Dermis blood vessel endothelial cell (primary cell): ENCODE measurements at places on chromosomes 2 and 18. TPM values are rescaled to one million over a fixed set of nuclear protein-coding genes. Genes with fewer than 3 reads are reported as not detected.

Gene CROCC2
- not detected in 2 replicates for total RNA-seq

Gene ASAP2
- 58.0 and 59.6 TPM in 2 replicates for total RNA-seq

Gene GPR35
- total RNA-seq: 0.33 and 0.85 TPM in 2 replicates

Gene RAB6C
- under 0.01 TPM in 1 of 2 replicates, not detected in the other for total RNA-seq

Gene KCNG2
- 0.51 and 0.93 TPM in 2 replicates for total RNA-seq

Gene FAM110C
- 0.28 and 0.51 TPM in 2 replicates for total RNA-seq

Gene LCT
- total RNA-seq: under 0.01 TPM in 1 of 2 replicates, not detected in the other

Gene FAM237A
- total RNA-seq: not detected in 2 replicates

Gene ZEB2
- 5.3 and 8.4 TPM in 2 replicates for total RNA-seq

Gene ATIC
- 6.6 and 33.6 TPM in 2 replicates for total RNA-seq

Gene SLC30A3
- total RNA-seq: 17.9 and 25.8 TPM in 2 replicates

Gene MYOM1
- 2.2 and 2.7 TPM in 2 replicates for total RNA-seq

Gene B3GNT2
- 30.8 and 31.8 TPM in 2 replicates for total RNA-seq

Gene STARD6
- 0.09 TPM in 1 of 2 replicates, not detected in the other for total RNA-seq

Gene C2orf15
- 0.37 TPM in 1 of 2 replicates, not detected in the other for total RNA-seq

- DNase-seq: no peak
These were observed 73.6 kb downstream of the DPP4 start for GRCh38 chr2:162000431-162000830.

DNA sequence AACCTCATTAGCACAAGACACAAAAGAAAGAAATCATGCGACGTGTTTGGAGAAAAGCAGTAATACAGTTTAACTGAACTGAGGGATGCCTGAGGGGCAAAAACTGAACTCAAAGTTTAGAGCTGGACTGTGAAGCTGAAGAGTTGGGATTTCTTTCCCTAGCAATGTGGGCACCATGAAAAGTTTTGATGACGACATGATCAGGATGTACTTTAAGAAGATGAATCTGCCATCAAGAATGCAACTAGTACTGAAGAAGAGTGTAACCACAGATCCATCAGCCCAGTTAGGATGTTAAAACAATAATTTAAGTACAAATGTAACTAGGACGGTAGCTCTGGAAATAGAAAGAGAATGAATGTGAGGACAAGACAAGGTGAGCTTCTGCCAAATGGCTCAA, 196.2 kb downstream of the VWC2L start:
- no peak for DNase-seq

GRCh38 chr18:55415258-55415871, 172.6 kb downstream of the TCF4 start:
- DNase-seq: peak; percentile 96

GRCh38 chr18:44841752-44842587, 161.3 kb downstream of the SETBP1 start:
- no peak for DNase-seq

GRCh38 chr2:62705859-62706720, 577 bp downstream of the EHBP1 start:
- DNase-seq: peak; percentile 59

DNA sequence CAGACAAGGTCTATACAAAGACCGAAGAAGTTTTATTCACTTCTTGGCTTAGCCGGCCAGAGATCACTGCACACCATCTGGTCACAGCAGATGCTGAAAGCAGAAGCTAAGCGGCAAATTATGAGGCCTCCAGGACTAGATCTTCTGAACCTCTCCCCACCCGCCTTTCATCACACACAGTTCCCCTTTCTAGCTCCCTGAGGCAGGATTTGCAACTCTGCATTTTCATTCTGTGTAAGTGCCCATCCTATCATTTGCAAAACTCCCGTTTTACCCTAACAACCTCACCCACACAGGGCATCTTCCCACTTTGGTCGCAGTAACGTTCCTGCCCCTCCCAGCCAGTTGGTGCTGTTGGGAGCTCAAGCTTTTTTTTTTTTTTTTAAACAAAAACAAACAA, 3.1 kb upstream of the MOB1A start:
- no peak for DNase-seq

DNA sequence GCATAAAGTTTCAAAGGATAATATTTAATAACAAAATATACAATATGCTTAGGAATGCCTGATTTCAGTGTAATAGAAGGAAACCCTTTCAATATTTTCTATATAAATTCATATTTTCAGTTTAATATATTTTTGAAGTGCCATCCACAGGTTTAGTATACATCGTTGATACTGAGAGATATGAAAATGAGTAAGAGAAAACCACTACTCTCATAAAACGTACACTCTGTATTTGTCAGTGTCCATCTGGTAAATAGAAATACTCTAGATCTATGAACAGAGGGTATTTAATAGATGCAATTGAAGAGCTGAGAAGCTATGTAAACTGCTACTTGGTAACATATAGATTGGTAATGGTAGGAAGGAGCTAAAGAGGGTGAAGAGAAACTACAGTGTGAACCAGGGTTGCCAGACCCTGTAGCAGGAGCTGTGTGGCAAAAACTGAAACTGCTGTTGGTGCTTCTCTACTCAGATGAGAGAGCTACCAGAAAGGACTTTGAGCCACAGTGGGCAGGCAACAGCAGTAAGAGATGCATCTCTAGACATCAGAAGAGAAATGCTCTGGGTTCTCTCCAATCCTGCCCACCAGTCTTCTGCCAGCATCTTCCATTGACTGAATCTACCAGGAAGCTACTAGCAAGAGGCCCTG, 187.4 kb downstream of the CCDC102B start:
- no peak for DNase-seq

GRCh38 chr2:126370201-126370600, 285.8 kb upstream of the GYPC start:
- no peak for DNase-seq

DNA sequence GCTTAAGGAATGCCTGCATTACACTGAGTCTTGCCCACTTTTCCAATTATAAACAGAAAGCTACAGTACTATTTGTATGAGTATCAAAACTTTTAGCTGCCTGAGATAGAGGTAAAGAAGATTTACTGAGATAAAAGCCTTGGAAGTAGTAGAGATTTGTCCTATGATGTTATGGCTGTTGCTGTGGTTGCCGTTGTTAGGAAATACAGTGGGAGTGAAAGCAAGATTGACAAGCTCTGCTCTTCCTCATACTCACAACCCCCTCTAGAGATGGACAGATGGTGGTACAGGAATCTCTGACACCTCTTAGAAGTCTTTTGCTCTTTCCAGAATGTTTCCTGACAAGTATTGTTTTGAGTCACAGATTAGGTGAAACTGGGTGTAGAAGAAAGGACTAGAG, 242.5 kb downstream of the RPIA start:
- DNase-seq: peak; percentile 19

- DNase-seq: no peak
These were observed 26.8 kb downstream of the SLC30A6 start for GRCh38 chr2:32192418-32192817.

- DNase-seq: no peak
These were observed 204.5 kb downstream of the ACKR3 start for GRCh38 chr2:236774171-236774570.

- no peak for DNase-seq
These were observed 115.5 kb downstream of the HDAC4 start for GRCh38 chr2:239285071-239285931.

DNA sequence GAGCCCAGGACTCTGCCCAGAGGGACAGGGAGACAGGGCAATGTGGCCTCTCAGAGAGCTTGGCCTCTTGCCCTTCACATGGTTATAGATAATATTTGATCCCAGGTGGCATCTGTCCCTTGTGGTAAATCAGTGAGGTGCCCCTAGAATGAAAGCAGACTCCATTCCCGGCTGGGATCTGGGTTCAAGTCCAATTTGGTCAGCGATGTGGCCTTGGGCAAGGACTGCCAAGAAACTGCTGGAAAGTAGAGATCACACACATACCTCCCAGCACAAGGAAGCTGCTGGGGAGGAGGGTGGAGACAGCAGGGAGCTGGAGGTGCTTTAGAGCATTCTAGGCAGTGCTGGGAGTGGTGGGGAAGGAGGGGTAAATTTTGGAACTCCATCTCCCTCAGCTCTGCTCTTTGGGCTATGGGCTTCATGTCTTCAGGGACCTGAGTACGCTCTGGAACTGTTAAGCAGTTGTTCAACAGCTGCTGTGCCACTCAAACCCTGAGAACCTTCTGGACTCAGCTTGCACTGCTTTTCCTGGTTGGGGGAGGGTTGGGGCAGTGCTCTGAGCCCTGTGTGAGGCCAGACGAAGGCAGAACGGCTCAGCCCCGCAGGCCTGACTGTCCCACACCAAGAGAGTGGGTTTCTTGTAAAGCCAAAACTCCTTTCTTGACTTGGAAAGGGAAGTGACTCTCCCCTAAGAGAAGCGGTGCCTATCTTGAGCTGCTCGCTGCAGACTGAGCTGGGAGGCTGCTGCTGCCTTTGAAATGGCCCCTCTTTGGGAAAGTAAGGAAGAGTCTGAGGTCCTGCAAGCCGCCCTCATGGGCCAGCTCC, 23.0 kb downstream of the INPP5D start:
- DNase-seq: peak; percentile 14

DNA sequence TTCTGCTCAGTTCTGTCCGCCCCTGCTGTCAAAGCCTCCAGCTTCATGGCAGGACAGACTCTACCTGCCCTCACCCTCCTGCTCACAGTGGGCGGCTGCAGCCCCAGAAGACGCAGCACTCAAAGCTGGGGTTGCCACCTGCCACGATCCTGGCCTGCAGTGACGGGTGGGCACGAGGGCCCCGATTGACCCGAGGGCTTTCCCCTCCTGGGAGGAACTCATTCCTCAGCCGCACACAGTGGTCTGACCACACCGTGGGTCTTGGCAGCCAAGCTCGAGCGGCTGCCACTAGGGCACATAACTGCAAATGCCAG, 47.1 kb downstream of the HS6ST1 start:
- no peak for DNase-seq

- no peak for DNase-seq
These were observed 4.5 kb upstream of the XRCC5 start for GRCh38 chr2:216104691-216105090.

DNA sequence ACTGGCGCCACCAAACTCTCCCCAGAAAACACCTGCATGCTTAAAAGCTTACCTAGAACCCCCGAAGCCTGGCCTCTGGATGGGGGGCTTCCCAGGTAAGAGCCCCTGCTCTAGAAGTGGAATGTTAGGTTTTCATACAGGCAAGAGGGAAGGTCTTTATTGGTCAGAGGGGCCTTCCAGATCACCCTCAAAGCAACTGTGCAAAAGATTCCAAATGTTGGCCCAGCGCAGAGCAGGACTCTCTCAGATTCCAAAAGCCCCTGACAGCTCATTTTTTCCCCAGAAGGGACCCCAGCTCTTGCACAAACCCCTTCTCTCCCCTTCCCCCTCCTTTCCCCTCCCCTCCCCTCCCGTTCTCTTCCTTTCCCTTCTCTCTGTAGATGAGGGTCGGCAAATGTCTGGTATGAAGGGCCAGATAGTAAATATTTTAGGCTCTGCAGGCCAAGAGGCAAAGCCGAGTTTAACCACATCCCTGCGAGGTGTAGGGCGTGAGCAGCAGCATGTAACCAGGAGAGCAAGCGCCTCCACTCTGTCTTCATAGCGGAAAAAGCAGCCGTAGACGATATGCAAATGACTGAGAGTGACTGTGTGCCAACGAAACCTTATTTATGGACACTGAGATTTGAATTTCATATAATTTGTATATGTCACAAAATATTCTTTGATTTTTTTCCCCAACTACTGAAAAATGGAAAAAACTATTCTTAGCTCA, 116.9 kb downstream of the SMAD7 start:
- DNase-seq: peak; percentile 33

- DNase-seq: no peak
These were observed 163.3 kb downstream of the LRP1B start for GRCh38 chr2:141967503-141967902.

DNA sequence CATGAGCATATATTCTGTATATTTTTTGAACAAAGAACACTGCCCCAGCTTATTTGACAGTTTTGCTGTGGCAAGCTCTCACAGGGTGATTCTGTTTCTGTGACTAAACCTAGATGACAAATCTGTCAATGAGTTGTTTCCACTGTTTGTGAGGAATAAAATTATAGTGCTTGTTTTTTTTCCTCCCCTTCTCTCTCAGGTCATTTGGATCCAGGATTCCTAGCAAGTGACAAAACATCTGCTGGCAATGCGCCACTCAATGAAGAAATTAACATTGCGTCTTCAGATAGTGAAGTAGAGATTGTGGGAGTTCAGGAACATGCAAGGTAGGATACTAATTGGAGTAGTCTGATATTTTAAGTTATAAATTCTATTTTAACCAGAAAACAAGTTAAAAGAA, 149.3 kb downstream of the HAUS1 start:
- no peak for DNase-seq

DNA sequence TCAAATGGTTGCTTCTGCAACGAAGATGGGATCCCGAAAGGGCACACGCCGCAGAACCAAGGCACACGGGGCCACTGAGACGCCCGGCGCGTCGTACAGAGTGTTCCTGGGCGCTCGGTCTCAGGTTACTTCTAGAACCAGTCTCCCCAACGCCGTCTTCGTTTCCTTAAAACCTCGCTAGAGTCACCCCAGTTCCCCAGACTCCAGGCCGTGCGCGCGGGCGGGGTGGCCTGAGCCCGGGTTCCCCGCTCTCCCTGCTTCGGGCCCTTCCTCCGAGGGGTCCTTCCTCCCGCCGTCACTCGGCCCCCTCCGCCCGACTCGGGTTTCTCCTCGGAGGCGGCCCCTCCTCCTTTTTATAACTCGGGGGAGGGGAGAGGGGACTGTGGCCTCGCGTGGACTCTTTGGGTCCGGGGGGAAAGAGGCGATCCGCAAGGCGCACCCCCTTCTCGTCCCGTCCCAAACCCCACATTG, 774 bp upstream of the FZD7 start:
- DNase-seq: peak; percentile 15

GRCh38 chr2:178194600-178195389, 483 bp downstream of the OSBPL6 start:
- peak; percentile 45 for DNase-seq

- peak; percentile 71 for DNase-seq
These were observed 43.9 kb upstream of the DNAH7 start for GRCh38 chr2:196112418-196113034.

DNA sequence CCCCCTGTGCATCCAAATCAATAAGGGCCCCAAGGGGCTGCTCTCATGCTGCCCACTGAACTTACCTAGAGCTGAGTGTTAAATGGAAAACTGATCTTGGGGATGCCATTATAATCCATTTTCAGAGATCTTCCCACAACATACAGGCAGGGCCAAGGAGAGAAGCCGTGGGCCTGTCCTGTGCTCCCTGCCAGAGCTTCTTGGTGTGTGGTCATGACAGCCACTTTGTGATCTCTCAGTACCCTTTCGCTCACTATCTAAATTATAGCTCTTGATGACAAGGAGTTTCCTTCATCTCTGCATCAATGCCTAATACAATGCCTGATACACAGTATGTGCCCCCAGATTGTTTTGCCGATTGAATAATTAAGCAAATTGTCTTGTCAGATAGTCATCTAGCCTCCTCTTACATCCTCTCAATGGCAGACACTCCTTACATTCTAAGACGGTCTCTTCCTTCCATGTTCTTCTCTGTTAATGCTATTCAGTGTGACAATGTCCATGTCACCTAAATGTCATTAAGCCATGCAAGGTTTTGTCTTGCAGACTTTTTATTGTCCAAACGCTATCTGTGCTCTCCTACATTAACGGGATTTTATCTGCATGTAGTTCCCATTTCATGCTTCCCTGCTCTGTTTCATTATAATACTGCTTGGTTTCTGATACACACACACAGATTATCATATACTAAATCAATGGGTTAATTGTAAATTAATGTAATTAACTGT, 5.9 kb downstream of the CSRNP3 start:
- DNase-seq: no peak

- peak; percentile 75 for DNase-seq
These were observed 780 bp upstream of the BCL2 start for GRCh38 chr18:63320123-63320974.
